ENCODE measurements at places on chromosomes 2 and 18.

GRCh38 chr18:22136395-22136794 lies 33.0 kb upstream of the GATA6 start:
- DNase-seq, result no peak

DNA sequence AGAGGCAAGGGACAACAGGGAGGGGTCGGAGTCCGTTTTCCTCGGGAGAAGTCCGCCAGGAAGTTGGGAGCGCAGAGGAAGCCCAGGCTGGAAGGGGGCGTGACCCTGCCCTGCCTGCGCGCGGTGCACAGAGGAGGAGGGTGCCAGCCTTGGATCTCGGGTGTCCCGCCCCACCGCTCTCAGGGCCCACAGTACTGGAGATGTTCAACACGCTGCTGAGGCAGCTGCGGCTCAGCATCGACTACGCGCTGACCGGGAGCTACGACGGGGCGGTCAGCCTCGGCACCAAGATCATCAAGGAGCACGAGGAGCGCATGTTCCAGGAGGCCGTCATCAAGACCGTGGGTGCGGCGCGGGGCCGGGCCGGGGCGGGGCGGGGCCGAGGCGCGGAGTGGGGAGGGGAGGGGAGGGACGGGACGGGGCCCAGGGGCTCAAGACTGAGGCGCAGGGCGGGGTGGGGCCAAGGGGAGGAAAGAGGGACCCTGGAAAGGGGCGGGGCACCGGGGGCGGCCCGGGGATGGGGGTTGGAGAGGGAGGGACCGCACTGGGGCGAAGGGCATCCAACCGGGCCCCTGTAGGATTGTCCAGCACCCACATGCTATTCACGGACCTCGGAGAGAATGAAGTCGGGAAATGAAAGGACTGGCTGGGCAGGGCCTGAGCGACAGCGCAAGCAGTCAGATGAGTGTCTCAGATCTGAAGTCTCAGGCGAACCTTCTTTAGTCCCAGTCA lies 36.6 kb downstream of the POMC start:
- peak; percentile 16 for DNase-seq

DNA sequence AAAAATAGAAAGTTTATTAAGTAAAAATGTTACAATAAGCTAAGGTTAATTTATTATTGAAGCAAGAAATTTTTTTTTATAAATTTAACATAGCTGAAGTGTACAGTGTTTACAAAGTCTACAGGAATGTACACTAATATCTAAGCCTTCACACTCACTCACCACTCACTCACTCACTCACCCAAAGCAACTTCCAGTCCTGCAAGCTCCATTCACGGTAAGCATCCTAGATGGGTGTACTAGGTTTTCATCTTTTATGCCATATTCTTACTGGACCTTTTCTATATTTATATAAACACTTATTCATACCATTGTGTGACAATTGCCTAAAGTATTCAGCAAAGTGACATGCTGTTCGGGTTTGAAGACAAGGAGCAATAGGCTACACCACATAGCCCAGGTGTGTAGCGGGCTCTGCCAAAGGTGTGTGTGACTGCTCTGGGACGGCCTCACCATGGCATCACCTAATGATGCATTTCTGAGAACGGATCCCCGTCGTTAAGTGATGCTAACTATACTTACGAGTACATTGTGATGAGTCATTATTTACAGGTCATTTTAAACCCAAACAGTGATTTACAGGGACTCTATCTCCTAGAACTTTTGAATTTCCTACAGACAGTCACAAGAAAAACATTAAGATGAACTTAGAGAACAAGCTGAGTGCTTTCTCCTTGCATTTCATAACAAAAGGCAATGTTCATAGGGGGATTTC lies 76.3 kb upstream of the ID2 start:
- DNase-seq, result no peak

- DNase-seq, result no peak
Measured at GRCh38 chr2:217248312-217248935, 388.6 kb upstream of the TNP1 start.

DNA sequence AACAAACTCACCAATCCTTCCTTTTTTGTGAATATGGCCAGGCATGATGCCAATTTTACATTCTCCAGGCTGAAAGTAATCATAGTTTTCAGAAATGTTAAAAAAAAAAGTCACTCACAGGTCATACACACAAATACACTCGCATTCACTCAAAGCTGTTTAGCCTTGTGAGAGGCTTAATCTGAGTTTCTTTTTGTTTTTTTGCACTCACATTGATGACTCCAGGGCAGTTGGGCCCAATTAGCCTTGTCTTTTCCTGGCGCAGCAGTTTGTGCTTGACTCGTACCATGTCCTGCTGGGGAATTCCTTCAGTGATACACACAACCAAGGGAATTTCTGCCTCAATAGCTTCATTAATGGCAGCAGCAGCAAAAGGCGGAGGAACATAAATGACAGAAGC lies 18.0 kb downstream of the SUCLG1 start:
- no peak for DNase-seq

DNA sequence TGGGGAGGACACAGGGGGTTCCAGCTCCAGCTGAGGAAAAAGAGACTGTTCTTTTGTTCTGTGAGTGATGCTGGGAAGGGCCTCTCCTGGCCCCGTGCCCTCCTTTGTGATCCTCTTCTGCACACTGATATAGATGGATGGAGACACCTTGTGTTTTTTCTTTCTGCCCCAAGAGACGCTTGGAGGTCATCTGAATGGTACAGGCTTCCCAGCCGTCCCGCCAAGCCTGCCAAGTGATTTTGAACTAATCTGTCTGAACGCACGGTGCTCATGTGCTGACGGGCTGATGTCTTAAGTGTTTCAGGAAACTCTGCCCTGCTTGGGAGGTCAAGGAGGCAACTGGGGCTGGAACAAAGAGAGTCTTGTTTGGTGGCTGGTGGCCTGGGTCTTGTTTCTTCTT lies 57.5 kb downstream of the KIF5C start:
- DNase-seq, result no peak

DNA sequence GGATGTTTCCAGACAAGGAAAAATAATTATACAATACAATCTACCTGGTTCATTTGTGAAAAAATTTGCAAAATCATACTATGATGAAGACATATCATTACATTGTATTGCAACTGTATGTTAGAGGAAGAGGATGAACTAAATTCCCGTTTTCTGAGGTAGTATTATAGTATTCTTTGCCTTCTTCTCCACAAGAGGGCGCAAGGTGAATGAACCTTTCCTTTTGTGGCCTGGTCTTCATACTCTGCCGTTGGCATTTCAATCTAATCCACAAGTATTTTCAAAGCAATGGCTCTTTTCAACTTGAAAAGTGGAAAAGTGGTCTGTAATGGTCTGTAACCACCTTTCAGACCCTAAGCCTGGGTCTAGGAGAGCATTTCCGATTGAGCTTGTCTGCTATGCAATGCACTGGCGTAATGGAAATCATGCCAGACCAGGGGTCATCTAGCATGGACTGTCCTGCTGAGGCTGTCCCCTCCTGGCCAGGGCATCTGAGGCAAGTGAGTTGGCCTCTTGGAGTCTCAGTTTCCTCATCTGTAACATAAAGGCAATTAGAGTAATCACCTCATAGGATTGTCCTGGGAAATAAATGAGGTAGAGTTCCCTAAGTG lies 30.8 kb upstream of the ZNF396 start:
- DNase-seq, result no peak

GRCh38 chr2:227413371-227413770 lies 25.6 kb upstream of the SCYGR1 start:
- DNase-seq, result no peak

- DNase-seq, result no peak
Measured at GRCh38 chr2:241136661-241137260, 12.5 kb downstream of the PASK start.

GRCh38 chr18:54247511-54248175 lies 21.7 kb upstream of the POLI start:
- DNase-seq, result no peak

DNA sequence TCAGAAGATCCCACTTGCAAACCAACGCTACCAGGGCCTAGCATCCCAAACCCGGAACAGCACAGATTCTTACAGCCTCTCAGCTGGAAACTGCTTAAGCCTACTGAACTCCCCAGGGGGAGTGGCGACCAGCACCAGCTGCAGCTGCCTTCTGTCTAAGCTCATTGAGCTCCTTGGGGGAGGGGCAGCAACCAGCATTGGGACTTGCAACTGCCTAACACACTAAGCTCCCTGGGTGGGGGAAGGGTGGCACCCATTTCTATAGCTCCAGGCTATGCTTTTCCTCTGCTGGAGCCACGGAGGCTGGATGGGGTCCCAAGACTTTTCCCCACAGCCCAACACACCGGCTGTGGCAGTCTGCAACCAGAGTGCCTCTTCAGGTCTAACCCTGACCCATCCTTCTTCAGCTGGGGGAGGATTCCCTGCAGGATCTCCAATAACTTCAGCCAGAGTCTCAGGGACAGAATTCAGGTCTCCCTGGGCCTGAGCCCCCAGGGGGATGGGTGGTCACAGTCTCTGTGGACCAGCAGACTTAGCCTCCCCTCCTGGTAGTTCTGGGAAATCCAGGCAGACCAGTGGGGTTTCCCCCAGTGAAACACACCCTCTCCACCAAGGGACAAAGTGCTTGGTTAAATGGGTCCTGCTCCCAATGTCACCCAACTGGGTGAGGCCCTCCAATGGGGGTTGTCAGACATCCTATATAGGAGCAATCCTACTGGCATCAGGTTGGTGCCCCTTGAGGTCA lies 45.9 kb upstream of the ITGA4 start:
- no peak for DNase-seq

- no peak for DNase-seq
Measured at GRCh38 chr2:55111570-55112228, 61.4 kb upstream of the RTN4 start.

DNA sequence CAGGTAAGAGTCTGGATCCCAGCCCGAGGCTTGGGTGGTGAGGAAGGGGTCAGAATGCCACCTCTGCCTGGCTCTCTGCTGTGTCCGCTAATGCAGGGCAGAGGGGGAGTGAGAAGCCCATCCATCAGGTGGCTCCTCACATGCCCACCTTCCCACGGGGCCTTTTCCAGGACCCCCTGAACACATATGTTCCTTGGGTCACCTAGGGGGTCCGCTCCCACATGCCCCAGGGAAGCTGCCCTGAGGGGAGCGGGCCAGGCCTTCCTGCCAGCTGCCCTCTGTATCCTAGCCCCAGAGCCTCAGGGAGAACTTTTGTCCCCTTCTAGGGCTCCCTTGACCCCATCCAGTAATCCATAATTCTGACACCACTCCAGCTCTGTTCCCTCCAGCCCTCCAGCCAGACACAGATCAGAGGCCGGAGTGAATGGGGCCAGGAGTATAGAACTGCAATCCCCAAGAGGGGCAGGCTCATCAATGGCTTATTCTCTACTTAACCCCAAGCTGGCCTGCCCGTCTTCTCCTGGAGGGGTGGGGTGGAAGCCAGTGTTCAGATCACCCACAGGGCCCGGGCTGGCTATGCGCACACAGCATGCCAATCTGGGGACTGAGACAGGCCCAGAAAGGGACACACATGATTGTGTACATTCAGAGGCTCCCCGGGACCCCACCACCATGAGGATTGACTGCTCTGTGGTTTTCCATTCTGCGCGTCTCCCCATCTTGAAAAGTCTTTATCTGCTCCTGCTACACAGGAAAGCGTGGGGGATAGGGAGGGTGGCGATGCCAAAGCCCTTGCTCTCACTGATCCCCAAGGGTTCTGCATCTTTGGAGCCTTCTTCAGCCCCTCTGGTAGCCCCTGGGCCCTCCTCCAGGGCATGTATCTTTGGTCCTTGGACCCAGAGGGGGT lies 1.1 kb downstream of the EMILIN1 start:
- no peak for DNase-seq

GRCh38 chr2:28343971-28344715 lies 48.5 kb upstream of the FOSL2 start:
- no peak for DNase-seq

GRCh38 chr18:77249569-77250500 lies at the start of gene GALR1:
GALR1 (plus strand) TSS chr18:77249848; CDS start chr18:77250549, 701 bp downstream.
- no peak for DNase-seq

- no peak for DNase-seq
Measured at GRCh38 chr18:48589797-48590519, 51.1 kb downstream of the CTIF start.

- DNase-seq, result no peak
Measured at GRCh38 chr2:6445156-6445555, 420.6 kb downstream of the CMPK2 start.

- DNase-seq, result no peak
Measured at GRCh38 chr2:219250049-219250781, 2.8 kb upstream of the TUBA4B start.

DNA sequence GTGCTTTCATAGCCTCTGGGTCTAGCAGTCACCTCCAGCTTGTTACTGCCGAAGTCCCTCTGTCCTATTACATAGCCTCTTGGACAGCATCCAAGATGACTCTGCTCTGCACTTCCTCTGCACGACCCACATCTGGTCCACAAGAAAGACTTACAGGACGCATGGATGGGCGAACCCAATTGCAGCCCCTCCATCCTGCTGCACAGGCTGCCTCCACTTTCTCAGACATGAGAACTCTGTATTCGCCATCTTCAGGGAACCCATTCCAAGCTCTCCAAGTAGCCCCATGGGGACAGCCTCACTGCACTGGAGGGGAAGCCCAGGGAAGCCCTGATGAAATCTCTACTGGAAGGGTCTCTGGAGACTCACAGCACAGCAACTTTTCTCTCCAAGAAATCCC lies 172.1 kb downstream of the GFPT1 start:
- no peak for DNase-seq

DNA sequence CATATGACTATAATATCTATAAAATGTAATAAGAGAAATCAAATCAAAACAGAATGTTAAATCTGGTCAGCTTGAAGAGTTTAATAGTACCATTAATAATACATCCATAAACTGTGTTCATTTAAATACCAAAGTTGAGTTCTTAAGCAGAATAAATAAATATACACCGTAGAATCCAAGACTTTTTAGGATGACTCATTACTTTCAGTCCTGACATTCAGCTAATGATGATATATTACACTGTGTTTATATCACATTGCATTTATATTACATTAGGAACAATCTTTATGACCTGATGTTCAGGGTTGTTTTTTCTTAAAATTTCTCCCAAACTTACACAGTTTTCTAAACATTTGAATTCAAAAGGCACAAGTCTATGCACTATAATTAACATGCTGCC lies 331.3 kb downstream of the SS18 start:
- no peak for DNase-seq

GRCh38 chr18:35334212-35334611 lies 10.0 kb downstream of the ZNF24 start:
- DNase-seq, result no peak

DNA sequence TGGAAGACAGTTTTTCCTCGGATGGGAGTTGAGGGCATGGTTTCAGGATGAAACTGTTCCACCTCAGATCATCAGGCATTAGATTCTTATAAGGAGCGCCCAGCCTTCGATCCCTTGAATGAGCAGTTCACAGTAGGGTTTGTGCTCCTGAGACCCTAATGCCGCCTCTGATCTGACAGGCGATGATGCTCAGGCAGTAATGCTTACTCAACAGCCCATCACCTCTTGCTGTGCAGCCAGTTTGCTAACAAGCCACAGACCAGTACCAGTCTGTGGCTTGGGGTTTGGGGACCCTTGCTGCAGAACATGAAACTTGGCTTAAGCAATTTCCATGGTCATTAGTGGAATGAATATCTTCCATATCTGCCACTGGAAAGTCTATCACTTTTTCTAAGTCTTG lies 56.4 kb downstream of the GORASP2 start:
- no peak for DNase-seq

GRCh38 chr18:7173216-7173615 lies 55.6 kb upstream of the LAMA1 start:
- no peak for DNase-seq

Measured in stimulated activated CD4-positive, alpha-beta T cell treated with anti-CD3 and anti-CD28 coated beads, Interleukin-12 subunit alpha, Interleukin-12 subunit beta, amount 100 ng/mL, for 24 hours (primary cell).